ENCODE measurements at places on chromosomes 5 and 9.

DNA sequence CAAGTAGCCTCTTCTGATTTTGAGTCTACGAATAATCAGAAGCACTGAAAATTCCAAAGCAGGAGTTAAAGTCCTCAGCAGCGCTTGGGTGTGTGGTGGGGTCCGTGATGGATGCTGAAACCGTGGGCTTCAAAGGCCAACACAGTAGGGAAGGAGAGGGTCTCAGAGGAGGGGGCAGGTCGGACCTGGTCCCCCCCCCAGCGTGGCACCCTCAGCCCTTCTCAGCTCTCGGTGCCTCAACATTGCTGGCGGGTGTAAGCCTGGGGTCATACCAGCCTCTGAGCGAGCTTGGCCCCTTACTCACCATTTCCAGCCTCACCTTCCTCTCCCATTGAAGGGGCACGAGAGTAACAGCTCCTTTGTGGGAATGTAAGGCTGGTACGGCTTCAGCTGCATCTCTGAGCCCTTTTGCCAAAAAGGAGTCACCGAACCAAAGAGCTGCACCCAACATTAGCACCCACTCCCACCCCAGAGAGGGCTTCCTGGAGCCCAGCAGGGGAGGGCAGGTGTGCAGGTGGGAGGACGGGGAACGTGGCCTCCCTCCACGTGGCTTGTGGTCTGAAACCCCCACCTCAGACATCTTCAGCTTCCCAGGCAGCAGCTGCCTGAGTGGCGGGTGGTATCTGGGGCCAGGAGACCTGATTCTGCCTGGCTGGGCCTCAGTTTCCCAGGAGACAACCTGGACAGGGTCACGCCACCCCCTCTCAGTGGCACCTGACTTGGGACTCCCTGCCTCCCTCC, 6.7 kb upstream of the LCN1 start:
- H3K27ac ChIP-seq = no peak overlapping the region
- no peak overlapping the region for H3K4me3 ChIP-seq
- DNase-seq = no peak
- H3K36me3 ChIP-seq = no peaks in the 10 kb centered on the region

DNA sequence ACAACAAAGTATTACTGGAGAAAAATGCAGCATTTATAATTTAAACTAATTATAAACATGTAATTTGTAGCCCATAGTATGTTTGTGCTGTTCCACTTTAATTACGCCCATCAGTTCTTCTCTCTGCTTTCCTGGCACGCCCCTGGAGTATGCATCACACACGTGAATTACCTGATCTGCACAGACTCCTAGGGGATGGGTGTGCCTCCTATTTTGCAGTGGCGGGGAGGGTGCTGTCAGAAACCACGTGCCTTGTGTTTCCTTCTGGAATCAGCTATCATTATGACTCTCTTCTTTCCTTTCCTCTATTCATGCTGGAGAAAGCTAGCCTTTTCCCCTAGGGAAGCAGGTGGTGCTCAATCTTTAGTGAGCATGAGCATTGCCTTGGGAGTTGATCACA, 43.3 kb downstream of the RPS23 start:
- H3K27ac ChIP-seq = no peak overlapping the region
- no peak for DNase-seq
- H3K36me3 ChIP-seq = no peaks in the 10 kb centered on the region
- no peaks in the 10 kb centered on the region for H3K4me1 ChIP-seq

DNA sequence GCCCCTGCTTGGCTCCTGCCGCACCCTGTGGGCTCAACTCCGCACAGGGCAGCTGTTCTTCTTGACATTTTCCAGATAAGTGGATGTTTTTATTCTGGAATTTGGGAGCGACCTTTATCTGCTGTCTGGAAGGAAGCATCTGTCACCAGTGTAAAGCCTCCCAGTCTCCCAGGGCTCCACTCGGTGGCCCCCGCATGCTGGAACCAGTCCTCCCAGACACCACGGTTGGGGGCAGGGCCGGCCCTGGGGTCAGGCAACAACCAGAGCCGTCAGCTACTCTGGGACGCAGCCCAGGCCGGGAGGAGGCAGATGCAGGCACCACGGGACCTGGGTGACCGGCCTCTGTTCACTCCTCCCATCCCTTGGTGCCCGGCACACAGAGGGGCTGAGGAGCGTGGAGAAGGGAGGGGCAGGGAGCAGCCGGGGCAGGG, 92.8 kb upstream of the ADAMTS2 start:
- H3K36me3 ChIP-seq = no peaks in the 10 kb centered on the region
- no peak overlapping the region for H3K27ac ChIP-seq
- H3K27me3 ChIP-seq = no peaks in the 10 kb centered on the region
- H3K4me3 ChIP-seq = no peak overlapping the region
- DNase-seq = no peak
- no peaks in the 10 kb centered on the region for H3K4me1 ChIP-seq

GRCh38 chr5:154756868-154757813, 2.0 kb downstream of the LARP1 start:
- no peaks in the 10 kb centered on the region for H3K36me3 ChIP-seq
- H3K27ac ChIP-seq = no peak overlapping the region
- DNase-seq = no peak
- H3K4me3 ChIP-seq = peak overlapping the region; percentile 100

GRCh38 chr5:42840269-42840668, 28.6 kb upstream of the SELENOP start:
- H3K4me3 ChIP-seq = no peak overlapping the region
- H3K27ac ChIP-seq = no peak overlapping the region
- H3K27me3 ChIP-seq = no peaks in the 10 kb centered on the region
- H3K4me1 ChIP-seq = no peaks in the 10 kb centered on the region

- no peaks in the 10 kb centered on the region for H3K36me3 ChIP-seq
- H3K4me3 ChIP-seq = no peak overlapping the region
- H3K27me3 ChIP-seq = no peaks in the 10 kb centered on the region
- DNase-seq = no peak
- H3K27ac ChIP-seq = no peak overlapping the region
Observed at GRCh38 chr9:106896695-106897094, 33.7 kb downstream of the ZNF462 start.

- H3K27me3 ChIP-seq = no peaks in the 10 kb centered on the region
- H3K27ac ChIP-seq = no peak overlapping the region
- H3K4me3 ChIP-seq = no peak overlapping the region
- no peak for DNase-seq
- H3K36me3 ChIP-seq = no peaks in the 10 kb centered on the region
- H3K4me1 ChIP-seq = no peaks in the 10 kb centered on the region
Observed at GRCh38 chr5:109922381-109922995, 232.8 kb downstream of the MAN2A1 start.

DNA sequence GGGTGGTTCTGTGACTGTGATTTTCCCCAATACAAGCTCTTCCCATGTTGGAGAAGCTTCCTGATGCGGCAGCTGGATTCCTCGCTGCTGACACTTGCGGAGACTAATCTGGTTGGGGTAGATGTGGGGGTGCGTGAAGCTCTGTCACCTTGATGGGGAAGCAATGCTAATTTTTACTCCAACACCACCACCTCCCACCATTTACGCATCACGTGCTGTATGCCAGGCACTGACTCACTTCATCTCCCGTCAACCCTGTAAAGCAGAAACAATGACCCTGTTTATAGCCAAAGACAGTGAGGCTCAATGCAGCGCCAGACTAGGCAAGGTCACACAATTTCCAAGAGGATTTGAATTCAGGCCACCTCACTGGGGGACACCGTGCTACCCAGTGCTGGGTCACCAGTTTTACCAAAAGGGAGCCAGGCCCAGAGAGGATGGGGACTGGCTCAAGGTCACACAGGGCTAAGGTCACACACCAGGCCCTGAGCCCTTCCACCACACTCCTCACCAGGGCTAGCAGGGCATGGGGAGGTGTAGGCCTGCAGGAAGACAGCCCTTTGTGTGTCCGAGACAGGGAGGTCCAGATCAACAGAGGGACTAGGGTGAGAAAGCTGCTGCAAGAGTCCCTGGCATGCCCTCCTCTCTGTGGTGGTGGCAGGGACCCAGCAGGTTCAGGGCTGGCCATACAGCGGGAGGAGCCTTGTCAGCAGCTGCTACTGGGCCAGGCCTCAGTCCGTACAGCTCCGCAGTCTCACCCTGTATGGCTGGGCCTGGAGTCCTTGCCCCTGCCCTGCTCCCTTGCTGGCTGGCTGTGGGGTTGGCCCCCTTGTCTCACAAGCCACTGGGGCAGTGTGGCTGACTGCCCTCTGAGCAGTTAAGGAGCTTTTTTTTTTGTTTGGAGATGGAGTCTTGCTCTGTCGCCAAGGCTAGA, 3.3 kb downstream of the STKLD1 start:
- H3K36me3 ChIP-seq = no peaks in the 10 kb centered on the region
- no peaks in the 10 kb centered on the region for H3K4me1 ChIP-seq
- H3K27me3 ChIP-seq = no peaks in the 10 kb centered on the region
- no peak overlapping the region for H3K4me3 ChIP-seq

GRCh38 chr5:125461641-125462072, 715.2 kb upstream of the ZNF608 start:
- no peaks in the 10 kb centered on the region for H3K36me3 ChIP-seq
- H3K27ac ChIP-seq = no peak overlapping the region

DNA sequence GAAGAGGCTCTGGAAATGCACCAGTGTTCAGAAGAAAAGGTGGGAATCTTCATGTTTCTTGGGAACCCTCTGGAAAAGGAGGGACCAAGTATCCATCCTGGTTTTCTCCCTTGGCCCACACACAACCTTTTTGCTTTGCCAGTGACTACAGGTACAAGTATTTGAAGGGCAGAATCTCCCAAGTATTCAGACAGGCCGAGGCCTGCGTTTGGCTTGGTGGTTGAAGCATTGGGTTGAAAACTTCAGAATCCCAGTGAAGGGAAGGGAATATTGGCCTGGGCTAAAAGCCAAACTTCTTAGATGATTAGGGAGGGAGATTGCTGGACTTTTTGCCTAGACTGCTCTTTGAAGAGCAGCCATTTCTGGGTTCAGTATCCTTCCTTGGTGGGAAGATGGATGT, 71.9 kb downstream of the UBAP1 start:
- no peak overlapping the region for H3K4me3 ChIP-seq
- peaks cover 6% of the 10 kb centered on the region for H3K36me3 ChIP-seq
- DNase-seq = no peak
- no peaks in the 10 kb centered on the region for H3K4me1 ChIP-seq
- no peaks in the 10 kb centered on the region for H3K27me3 ChIP-seq

DNA sequence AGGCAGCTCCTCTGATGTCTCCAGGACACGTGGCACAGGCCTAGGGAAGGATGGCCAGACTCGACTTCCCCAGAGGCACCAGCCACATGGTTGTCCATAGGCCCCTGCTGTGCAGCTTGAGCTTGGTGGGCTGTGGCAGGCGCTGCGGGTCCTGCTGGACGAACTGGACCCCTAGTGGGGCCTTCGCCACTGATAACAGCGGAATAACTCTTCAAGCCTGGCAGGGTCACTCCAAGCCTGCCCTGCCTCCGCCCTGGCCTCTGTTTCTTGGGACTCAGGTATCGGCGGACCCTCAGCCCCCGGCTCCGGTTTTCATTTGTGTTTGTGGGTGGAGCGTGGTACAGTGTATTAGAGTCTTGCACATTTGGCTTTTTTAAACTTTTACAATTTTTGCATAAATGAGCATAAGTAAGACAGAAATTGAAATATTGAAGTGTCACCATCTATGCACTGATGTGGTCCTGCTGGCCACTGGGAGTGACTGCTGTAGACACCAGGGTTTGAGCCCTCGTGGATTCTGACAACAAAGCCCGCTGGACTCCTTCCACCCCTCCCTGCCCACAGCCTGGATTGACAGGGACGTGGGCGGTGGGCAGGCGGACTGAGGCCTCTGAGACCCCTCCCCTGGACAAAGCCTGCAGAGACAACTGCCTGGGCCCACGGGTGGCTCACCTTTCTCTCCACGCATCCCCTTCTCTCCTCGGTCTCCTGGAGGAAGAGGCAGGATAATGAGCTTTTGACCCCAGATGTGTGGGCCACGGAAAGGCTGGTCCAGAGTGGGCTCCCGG, 3.8 kb downstream of the FCN1 start:
- no peaks in the 10 kb centered on the region for H3K4me1 ChIP-seq
- DNase-seq = no peak
- no peak overlapping the region for H3K27ac ChIP-seq
- no peaks in the 10 kb centered on the region for H3K36me3 ChIP-seq

DNA sequence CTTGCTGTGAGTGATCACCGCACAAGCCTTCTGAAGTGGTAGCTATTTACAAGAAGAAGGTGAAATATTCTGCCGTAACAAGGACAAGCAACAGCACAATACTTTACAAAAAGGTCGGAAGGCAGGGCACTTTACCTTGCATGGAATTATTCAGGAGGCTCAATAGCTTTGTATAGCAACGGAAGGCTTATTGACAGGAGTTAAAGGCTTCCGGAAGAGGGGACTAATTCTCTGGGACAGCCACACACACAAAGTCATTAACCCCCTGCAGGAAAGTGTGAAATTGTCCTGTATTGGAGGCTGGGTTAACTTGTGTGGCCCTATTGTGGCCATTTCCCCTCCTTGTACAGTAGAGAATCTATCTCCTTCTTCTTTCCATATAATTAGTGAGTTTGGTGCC, 199.3 kb upstream of the SEMA6A start:
- H3K27ac ChIP-seq = peak overlapping the region; percentile 25
- no peaks in the 10 kb centered on the region for H3K36me3 ChIP-seq
- H3K4me1 ChIP-seq = peaks cover 10% of the 10 kb centered on the region
- H3K27me3 ChIP-seq = no peaks in the 10 kb centered on the region
- DNase-seq = peak; percentile 82
- no peak overlapping the region for H3K4me3 ChIP-seq

- no peaks in the 10 kb centered on the region for H3K27me3 ChIP-seq
- DNase-seq = no peak
- H3K4me1 ChIP-seq = no peaks in the 10 kb centered on the region
- H3K36me3 ChIP-seq = peaks cover 5% of the 10 kb centered on the region
- H3K27ac ChIP-seq = no peak overlapping the region
Observed at GRCh38 chr9:93546356-93546755, 30.0 kb upstream of the PHF2 start.

DNA sequence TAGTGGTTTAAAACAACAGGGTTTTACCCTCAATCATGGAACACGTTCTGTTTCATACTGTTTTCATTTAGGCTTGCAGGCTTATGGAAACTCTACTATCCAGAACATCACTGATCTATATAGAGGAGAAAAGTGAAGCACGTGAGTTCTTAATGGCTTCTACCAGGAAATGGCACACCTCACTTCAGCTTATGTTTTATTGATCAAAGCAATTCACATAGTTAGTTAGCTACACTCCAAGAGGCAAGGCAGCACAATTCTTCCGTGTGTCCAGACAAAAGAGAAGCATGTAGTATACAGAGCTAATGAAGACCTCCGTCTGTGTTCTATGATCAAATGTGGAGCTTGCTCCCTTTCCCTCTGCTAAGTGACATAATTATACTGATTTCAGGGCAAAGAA, 353.3 kb upstream of the CD180 start:
- H3K4me3 ChIP-seq = no peak overlapping the region
- no peaks in the 10 kb centered on the region for H3K4me1 ChIP-seq
- H3K36me3 ChIP-seq = no peaks in the 10 kb centered on the region
- H3K27ac ChIP-seq = no peak overlapping the region
- H3K27me3 ChIP-seq = no peaks in the 10 kb centered on the region

- no peak overlapping the region for H3K27ac ChIP-seq
- no peak overlapping the region for H3K4me3 ChIP-seq
- no peak for DNase-seq
Observed at GRCh38 chr9:108865037-108865436, 3.0 kb downstream of the ACTL7A start.

- H3K27ac ChIP-seq = no peak overlapping the region
- H3K4me3 ChIP-seq = no peak overlapping the region
- no peaks in the 10 kb centered on the region for H3K27me3 ChIP-seq
- no peak for DNase-seq
- H3K36me3 ChIP-seq = no peaks in the 10 kb centered on the region
Observed at GRCh38 chr5:71924980-71925379, 182.3 kb upstream of the MAP1B start.

GRCh38 chr5:123094237-123094918, 5.3 kb downstream of the PRDM6 start:
- H3K27ac ChIP-seq = no peak overlapping the region
- peaks cover 78% of the 10 kb centered on the region for H3K27me3 ChIP-seq
- H3K4me1 ChIP-seq = no peaks in the 10 kb centered on the region
- peak overlapping the region; percentile 46 for H3K4me3 ChIP-seq
- H3K36me3 ChIP-seq = no peaks in the 10 kb centered on the region
